GM12878 (cell line): ENCODE measurements at places on chromosomes 2 and 18. TPM values are rescaled to one million over a fixed set of nuclear protein-coding genes. Genes with fewer than 3 reads are reported as not detected.

- no peak for DNase-seq
These were observed 57.1 kb downstream of the OXER1 start for GRCh38 chr2:42706836-42707235.

DNA sequence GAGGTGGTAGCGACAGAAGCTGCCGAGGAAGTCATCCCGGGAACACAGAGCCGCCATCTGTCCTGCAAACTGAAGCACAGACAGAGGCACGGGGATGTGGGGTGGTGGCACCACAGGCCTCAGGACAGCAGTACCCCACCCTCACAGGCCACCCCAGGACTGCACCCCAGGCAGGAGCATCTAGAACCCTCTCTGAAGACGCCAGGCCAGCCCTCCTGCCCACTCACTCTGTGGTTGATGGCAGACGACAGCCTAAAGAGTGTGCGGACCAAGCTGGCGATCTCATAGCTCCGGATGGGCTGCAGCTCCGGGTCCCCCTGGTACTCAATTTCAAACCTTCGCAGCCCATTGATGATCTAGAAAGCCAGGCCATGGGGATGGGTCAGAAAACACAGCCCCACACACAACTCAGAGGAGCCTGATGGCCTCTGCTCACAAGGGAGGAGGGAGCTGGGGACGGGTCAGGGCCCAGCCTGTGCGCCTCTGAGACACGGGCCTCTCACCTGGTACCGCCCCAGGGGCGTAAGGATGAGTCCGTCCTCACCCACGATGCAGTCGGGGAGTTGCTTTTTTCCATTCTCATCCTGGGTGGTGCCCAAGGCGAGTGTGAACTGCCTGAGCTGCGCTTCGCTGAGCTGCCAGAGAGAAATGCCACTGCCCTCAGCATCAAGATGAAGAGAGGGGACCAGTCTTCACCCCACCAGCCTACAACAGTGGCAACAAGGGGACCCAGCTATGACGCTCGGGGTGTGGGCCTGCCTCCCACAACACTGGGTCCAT lies 8.1 kb upstream of the CCDC74B start:
- no peak for DNase-seq

GRCh38 chr2:148885209-148885608 lies 10.2 kb downstream of the KIF5C start:
- DNase-seq: no peak

- DNase-seq: no peak
These were observed 105.0 kb downstream of the HIBCH start for GRCh38 chr2:190214426-190215194.

DNA sequence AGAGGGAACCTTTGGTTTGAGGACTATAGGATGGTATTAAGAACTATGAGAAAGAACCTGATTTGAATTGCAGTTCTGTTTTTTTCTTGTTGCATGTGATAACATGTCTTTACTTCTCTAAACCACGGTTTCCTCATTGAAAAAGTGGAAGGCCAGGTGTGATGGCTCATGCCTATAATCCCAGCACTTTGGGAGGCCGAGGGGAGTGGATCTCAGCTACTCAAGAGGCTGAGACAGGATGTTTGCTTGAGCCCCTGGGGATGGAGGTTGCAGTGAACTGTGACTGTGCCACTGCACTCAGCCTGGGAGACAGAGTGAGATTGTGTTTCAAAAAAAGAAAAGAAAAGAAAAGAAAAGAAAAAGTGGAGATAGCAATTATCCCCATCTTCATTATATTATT lies 32.3 kb downstream of the SCN9A start:
- no peak for DNase-seq

GRCh38 chr2:130241041-130241707 lies 42.9 kb upstream of the TUBA3E start:
- no peak for DNase-seq

- DNase-seq: no peak
These were observed 144.6 kb downstream of the SH3BP4 start for GRCh38 chr2:235096447-235096846.

GRCh38 chr2:237616734-237617586 lies 10.4 kb upstream of the LRRFIP1 start:
- no peak for DNase-seq

ALLC gene
- not detected in 2 replicates for total RNA-seq

AGAP1 gene
- 0.15 and 0.40 TPM in 2 replicates for total RNA-seq

TMEM17 gene
- 0.87 and 0.93 TPM in 2 replicates for total RNA-seq

TOGARAM2 gene
- total RNA-seq: not detected in 2 replicates

C2orf80 gene
- not detected in 2 replicates for total RNA-seq
